GM23248 (cell line): ENCODE measurements at places on chromosomes 4 and X.

- DNase-seq, result no peak
Observed at GRCh38 chr4:137082061-137082460, 450.2 kb downstream of the PCDH18 start.

DNA sequence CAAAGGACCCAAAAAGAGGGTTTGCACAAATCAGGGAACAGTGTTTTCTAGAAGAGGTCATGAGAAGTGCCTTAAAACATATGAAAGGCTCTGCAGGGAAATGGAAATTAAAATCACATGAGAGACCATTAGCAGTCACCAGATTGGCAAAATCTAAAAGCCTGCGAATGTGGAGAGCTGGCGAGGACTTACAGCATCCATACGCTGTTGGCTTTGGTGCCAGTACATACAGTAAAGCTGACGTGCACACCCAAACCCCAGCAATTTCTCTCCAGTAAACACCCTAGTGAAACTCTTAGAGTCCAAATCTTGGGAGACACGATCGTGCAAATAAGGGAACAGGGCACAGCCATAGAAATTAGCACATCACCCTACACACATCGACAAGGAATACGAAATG is 25.4 kb upstream of the PPP2R2C start:
- DNase-seq, result no peak

- DNase-seq, result no peak
Observed at GRCh38 chrX:96838537-96838936, 45.2 kb upstream of the RPA4 start.

DNA sequence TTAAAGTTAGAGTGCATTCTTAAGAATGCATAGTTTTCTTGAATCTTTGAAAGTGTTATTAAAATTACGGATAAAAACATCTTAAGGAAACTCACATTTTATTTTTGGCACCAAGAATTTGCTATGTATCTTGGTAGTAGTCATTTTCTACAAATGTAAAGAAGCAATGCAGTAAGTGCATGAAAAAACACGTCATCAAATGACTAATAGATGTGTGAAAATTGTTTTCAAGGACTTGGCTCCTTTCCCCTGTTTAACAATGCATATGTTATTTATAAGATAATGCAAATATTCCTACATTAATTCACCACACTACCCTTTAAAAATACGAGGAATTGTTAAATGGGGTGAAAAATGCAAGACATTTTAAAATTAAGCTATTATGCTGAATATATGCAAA is 461.2 kb upstream of the PCDH7 start:
- DNase-seq, result no peak

- peak; percentile 47 for DNase-seq
Observed at GRCh38 chrX:11329021-11329420, 35.8 kb downstream of the AMELX start.

DNA sequence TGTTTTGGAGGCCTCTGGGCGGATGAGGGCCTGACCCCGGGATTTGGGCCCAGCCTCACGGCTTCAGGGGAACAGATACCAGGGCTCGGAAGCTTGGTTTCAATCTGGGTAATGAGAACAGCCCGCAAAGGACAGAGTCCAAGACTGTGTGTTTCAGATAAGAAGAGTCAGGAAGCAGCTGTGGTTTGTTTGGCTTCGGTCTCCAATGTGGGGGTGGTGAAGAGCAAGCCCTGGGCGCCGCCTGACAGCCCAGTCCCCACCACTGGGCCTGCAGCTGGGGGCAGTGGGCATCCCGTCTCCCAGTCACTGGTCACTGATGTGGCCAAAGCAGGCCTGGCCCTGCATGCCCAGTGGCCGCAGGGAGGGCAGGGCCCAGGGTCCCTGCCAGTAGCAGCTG is 9.1 kb downstream of the WFS1 start:
- no peak for DNase-seq

DNA sequence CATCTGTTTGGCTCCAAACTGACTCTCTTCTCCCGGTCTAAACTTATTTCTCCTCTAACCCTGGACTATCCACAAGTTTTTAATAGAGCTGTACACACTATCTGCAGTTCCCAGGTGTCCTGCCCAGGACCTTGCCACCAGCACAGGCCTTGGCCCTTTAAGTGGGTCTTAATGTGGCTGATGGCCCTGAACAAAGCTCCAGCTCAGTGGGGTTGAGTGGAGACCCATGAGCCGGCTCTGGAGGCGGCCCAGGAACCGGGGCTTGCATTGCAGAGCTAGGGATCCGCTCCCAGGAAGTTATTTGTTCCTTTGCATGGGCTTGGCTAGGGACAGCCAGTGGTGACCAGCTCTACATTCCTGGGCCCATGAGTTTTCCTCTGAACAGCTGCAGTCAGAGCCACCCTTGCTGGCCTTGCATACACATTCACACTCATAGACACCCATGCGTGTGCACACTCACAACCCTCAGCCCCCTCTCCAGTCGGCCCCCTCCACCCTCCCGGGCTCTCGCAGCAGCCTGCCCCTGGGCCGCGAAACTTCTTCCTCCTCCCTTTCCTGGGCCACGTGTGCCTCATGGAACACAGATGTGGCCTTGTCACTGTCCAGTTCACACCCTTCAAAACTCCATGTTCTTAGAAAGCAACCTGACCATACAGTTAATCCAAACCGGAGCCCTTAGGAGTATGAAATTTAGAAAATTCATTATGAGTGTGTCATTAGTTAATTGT is 58.2 kb downstream of the GPR143 start:
- peak; percentile 4 for DNase-seq

GRCh38 chr4:76997077-76997476 is 47.5 kb downstream of the SEPTIN11 start:
- no peak for DNase-seq

DNA sequence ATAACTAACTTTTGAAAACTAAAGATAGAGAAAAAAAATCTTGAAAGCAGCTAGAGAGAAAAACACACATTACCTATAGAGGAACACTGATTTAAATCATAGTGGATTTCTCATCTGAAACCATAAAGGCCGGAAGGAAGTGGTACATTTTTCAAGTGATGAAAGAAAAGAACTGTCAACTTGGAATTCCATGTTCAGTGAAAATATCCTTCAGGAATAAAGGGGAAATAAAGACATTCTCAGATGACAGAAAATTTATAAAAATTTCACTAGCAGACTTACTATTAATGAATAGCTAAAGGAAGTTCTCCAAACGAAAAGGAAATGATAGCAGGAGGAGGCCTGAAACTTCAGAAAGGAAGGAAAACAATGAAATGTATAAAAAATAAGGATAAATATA is 7.6 kb upstream of the JADE3 start:
- no peak for DNase-seq

DNA sequence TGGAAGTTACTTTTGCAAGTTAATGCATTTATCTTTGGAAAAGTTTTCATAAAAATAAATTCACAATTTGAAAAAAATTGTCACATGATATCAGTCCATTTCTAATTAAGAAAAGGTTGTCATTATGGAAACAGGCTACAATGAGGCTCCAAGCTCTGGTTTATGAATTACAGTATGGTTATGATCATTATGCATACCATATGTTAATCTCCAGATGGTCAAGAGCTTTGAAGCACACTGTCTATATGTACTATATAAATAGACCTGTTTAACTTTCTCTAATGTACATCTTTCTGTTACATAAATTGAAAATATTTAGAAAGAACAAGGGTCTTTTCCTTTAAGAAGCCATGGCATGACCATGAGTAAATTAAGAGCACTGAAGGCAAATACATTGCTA is 2338.8 kb downstream of the PCDH7 start:
- DNase-seq, result no peak
